ENCODE measurements at places on chromosomes 5 and 9.

DNA sequence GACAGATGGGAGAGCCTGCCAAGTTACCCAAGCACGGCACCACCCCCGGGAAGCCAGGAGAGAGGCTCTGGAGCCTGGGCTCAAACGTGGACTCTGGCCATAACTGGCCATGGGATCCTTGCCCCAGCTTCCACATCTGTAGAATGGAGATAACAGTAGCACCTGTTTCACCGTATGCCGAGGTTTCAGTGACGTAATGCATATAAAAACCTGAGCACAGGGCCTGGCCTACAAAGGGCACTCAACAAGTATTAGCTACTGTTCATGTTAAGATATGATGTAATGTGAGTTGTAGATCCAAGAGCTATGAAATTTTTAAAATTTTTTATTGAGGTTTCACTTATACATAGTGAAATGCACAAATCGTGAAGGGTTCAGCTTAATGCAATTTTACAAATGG lies 82.2 kb upstream of the BARHL1 start:
- no peak for DNase-seq

- DNase-seq = no peak
Measured at GRCh38 chr5:27062451-27062850, 24.1 kb upstream of the CDH9 start.

DNA sequence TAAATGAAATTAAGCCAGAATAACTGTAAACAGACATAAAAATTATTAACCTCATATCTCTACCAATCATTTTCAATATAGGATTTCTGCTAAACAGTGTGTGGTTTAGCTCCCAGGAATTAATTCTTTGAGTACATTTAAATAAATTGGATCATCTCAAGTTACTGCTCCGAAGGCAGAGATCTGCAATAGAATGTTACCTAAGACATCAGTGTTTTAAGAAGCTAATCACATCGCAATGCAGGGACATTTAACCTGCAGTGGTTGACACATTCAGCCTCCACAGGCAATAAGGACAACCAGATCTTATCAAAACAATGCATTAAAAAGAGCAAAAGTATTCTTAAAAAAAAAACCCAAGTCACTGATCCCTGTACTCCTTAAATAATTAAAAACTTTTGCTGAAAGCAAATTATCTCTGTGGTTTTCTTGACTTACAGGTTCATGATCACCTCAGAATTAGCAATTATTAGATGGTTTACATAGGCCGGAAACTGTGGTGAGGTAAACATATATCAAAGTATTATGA lies 45.7 kb downstream of the PRDM6 start:
- DNase-seq = no peak

- no peak for DNase-seq
Measured at GRCh38 chr9:109726119-109726518, 53.9 kb upstream of the PALM2AKAP2 start.

DNA sequence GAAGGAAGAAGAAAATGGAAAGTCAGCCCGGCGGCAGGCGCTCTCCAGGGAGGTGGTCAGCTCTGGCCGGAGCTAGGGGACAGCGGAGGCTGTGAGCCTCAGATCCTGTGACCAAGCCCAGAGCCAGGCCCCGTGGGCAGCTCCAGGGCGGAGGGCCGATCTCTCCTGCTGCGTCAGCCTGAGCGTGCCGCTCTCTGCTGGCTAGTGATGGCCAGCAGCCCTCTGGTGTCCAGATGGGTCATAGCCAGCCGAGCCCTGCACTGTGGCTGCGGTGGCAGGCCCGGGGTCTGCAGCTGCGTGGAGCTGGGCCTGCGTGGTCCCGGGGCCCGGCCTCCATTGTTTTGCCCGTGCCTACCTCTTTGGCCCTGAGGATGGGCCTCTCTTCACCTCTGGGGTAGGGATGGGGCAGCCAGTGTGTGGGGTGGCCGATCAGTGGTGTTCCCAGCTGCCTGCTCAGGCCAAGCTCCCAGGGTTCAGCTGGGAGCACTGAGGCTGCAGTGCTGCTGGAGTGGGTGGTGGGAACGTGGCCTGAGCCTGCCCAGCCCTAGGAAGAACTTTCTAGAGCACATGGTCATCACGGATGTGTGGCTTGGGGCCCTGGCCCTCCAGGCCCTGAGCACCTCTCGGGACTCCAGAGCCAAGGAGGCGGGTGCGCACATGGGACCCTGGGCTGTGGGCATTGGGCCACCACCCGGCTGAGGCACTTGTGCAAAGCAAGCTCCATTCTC lies 17.1 kb upstream of the NRARP start:
- no peak for DNase-seq
